Iris pigment epithelial cell (primary cell): ENCODE measurements at places on chromosomes 7 and 10.

GRCh38 chr7:571718-572415, 52.2 kb upstream of the PDGFA start:
- no peak for DNase-seq

DNA sequence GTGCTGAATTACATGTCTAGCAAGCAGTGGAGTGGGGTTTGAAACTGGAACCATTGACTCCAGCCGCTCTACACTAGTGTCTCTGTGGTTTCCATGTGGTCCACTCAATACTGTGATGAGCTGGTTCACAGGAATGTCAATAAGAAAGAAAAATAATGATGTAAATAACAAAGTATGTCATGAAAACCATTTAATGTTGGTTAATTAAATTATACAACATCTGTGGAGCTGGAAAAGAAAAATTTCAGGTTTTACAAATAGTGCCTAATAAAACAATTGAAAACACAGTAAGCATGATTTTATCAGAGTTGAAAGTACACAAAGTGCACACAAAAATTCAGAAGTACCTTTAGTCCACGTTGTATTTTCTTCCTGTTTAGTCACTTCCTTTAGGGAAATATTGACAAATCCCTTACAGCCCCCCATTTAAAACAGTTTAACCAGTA, 28.7 kb upstream of the NAMPT start:
- DNase-seq, result peak; percentile 90

DNA sequence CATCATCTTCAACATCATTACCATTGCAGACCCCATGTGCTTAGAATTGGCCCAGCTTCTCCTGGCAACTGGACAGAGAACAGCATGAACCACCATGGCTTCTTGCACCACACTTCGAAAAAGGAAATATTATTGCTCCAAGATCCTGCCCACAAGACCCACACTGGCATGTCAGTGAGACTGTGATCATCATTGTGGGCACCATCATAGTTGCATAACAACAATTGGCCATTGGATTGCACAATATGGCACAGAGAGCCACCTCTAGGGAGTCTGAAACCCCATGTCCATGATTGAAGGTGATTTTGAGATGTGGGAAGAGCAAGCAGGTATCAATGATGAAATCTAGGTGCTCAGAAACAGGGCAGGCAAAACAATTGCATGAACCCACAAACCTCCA, 918.9 kb downstream of the GRID1 start:
- no peak for DNase-seq

- DNase-seq, result peak; percentile 84
These were observed 34.6 kb downstream of the RHEB start for GRCh38 chr7:151484971-151485707.

DNA sequence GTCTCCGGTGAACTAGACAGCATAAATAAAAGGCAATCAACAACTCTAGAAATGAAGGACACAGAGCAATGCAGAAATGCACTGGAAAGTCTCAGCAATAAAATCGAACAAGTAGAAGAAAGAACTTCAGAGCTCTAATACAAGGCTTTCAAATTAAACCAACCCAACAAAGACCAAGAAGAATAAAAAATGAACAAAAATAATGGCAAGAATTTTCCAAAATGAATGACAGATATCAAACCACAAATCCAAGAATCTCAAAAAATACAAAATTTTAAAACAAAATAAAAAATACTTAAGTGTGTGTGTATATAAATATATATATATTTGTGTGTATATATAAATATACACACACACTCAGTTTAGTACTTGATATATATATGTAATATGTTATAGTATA, 110.8 kb downstream of the IQUB start:
- DNase-seq, result no peak

GRCh38 chr7:67423065-67423464, 426.4 kb downstream of the TYW1 start:
- DNase-seq, result no peak

DNA sequence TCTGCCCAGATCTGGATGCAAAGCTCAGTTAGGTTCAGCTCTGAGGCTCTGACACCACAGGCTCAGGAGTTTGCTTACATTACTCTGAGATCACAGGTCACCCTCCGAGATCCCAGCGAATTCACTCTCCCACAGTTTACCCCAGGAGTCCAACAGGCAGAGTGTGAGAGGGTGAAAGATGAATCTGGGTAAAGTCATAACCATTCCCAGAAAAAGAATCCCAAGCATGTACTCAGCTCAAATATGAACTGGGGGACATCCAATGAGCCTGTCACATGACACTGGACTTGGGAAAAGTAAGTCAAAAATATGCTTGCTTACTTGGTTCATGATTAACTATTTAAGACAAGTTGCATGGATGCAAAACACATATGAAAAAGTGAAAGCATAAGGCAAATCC, 110.3 kb upstream of the ARID5B start:
- DNase-seq, result peak; percentile 36

- no peak for DNase-seq
These were observed 338.1 kb downstream of the RNLS start for GRCh38 chr10:88244781-88245625.

- DNase-seq, result no peak
These were observed 73.8 kb upstream of the TMEM140 start for GRCh38 chr7:135074096-135074495.

DNA sequence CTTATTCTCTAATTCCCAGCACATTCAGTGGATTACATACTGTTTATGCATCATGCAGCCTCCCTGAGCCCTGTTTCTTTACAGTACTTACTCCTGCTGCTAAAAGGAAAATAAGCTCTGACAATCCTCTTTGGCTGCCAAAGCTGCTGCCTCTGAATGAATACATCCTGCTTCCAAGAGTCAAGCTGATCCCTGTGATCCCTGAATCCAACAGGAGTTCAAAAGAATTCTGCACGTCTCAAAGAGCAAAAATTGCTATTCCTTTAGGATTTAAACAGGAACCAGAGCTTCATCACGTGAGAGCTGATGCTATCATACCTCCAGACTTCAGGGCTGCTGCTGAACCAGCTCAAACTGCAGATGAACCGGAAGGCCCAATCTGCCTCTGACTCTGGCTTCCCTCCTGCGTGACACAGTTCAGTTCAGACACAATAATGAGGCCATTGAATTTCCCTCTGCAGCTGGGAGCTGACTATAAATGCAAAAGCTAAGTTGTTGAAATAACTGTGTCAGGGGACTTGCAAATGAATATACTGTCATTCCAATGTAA, 851.0 kb upstream of the PHF14 start:
- no peak for DNase-seq

GRCh38 chr7:67955061-67955460, 958.4 kb downstream of the TYW1 start:
- no peak for DNase-seq

- DNase-seq, result no peak
These were observed 852.7 kb upstream of the PHF14 start for GRCh38 chr7:10120936-10121335.

- no peak for DNase-seq
These were observed 762.8 kb downstream of the GATA3 start for GRCh38 chr10:8817299-8817698.
